ENCODE measurements at places on chromosomes 1 and 21.

- H3K27me3 ChIP-seq: peaks cover 68% of the 10 kb centered on the region
- no peaks in the 10 kb centered on the region for H3K36me3 ChIP-seq
- H3K4me1 ChIP-seq: no peaks in the 10 kb centered on the region
- no peak for DNase-seq
- no peak overlapping the region for H3K27ac ChIP-seq
These were observed 122.8 kb upstream of the PAXBP1 start for GRCh38 chr21:32894321-32894720.

- H3K4me1 ChIP-seq: peaks cover 32% of the 10 kb centered on the region
- no peak for DNase-seq
- no peak overlapping the region for H3K4me3 ChIP-seq
- H3K27me3 ChIP-seq: no peaks in the 10 kb centered on the region
- H3K27ac ChIP-seq: no peak overlapping the region
These were observed 109.7 kb upstream of the IRF2BP2 start for GRCh38 chr1:234719454-234720251.

GRCh38 chr1:113542221-113542701 is 151.9 kb downstream of the MAGI3 start:
- H3K36me3 ChIP-seq: no peaks in the 10 kb centered on the region
- H3K4me1 ChIP-seq: no peaks in the 10 kb centered on the region
- H3K27ac ChIP-seq: no peak overlapping the region
- no peak for DNase-seq
- no peaks in the 10 kb centered on the region for H3K27me3 ChIP-seq
- 0 out of 2 replicates have a peak overlapping the region, but pooled peaks have one; percentile 6 for H3K4me3 ChIP-seq

- no peak overlapping the region for H3K27ac ChIP-seq
- no peak for DNase-seq
- H3K36me3 ChIP-seq: no peaks in the 10 kb centered on the region
- no peak overlapping the region for H3K4me3 ChIP-seq
- peaks cover 46% of the 10 kb centered on the region for H3K4me1 ChIP-seq
These were observed 28.5 kb upstream of the ARHGAP29 start for GRCh38 chr1:94265906-94266305.
